NCI-H2081 (cell line): ENCODE measurements at places on chromosomes 11 and 22.

DNA sequence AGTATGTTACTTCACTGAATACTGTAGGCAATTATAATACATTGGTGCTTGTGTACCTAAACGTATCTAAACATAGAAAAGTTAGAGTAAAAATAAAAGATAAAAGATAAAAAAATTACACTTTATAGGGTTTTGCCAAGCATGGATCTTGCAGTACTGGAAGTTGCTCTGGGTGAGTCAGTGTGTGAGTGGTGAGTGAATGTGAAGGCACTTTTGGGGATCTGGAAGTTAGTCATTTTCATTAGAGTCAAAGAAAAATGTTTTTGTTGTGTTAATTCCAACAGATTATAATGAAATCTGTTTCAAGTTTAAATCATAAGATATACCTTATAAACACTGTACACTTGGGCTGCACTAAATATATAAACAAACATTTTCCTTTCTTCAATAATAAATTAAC, 3.3 kb downstream of the SLC22A25 start:
- DNase-seq: no peak

DNA sequence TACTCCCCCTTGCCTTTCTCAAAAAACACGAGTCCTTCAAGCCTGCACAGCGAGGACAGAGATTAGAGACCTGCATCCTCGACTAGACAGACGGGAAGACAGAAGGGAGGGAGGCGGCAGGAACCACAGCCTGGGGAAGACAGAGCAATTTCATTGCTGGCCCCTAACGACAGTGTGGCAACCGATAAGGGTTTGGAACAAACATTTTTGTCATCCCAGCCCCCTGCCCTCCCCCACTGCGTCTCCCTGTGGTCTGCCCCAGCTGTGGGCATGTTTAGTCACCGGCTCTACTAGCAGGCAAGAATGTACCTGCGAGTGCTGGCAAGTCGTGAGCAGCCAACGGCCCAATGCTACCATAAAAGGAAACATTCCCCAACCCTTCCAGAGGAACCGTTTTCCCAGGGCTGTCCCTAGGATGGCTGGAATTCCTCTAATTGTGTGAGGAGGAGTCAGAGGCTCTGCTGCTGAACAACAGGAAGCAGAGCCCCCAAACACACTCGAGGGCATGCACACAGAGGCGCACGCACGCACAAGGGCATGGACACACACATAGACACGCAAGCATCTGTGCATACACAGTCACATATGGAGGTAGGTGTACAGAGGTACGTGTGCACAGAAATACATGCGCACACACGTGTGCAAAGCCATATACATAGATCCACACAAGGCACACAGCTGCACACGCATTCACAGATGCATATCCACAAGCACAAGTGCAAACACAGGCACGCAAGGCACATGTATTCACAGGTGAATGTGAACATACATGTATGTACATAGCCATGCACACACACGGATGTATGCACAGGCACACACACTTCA, 58.3 kb downstream of the MYH9 start:
- DNase-seq: no peak

DNA sequence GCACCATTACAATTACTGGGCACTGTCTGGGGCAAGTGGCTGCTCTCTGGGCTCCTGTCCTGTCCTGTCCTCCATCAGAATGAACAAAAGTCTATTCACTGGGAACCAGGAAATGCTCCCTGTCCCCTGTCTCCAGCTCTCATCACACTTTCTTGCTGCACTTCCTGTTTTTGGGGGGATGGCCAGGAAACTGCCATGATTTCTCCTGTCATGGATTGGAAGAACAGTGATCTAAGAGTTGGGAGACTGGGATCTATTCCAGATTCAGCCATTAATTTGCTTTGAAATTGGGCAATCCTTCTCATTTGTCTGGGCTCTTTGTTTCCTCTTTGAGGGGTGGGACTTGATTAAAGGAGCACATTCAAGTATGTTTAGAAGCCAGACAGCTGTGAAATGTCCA, 61.4 kb upstream of the KIRREL3 start:
- peak; percentile 25 for DNase-seq

DNA sequence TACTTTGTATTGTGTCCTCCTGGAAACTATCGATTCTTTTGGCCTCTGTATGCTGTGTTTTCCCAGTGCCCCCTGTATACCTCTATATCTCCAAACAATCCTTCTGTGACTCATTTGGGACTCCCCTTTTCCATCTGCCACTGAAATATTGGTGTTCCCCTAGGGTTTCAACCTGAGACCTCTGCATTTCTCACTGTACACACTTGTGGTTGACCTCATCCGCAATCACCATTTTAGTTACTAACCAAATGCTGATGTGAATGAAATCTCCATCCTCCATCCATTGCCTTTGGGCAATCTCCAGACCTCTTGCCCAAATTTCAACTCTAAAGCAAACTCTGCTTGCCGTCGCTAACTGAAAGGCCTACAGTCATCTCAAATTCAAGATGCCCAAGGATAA, 190.6 kb upstream of the PLET1 start:
- no peak for DNase-seq

- DNase-seq: no peak
Measured at GRCh38 chr11:134610116-134610910, 198.3 kb upstream of the B3GAT1 start.

- no peak for DNase-seq
Measured at GRCh38 chr22:31094021-31094551, 13.0 kb downstream of the SMTN start.

- DNase-seq: peak; percentile 38
Measured at GRCh38 chr11:87454241-87454640, 416.5 kb downstream of the TMEM135 start.

- no peak for DNase-seq
Measured at GRCh38 chr22:17922925-17923903, 101.1 kb downstream of the MICAL3 start.

DNA sequence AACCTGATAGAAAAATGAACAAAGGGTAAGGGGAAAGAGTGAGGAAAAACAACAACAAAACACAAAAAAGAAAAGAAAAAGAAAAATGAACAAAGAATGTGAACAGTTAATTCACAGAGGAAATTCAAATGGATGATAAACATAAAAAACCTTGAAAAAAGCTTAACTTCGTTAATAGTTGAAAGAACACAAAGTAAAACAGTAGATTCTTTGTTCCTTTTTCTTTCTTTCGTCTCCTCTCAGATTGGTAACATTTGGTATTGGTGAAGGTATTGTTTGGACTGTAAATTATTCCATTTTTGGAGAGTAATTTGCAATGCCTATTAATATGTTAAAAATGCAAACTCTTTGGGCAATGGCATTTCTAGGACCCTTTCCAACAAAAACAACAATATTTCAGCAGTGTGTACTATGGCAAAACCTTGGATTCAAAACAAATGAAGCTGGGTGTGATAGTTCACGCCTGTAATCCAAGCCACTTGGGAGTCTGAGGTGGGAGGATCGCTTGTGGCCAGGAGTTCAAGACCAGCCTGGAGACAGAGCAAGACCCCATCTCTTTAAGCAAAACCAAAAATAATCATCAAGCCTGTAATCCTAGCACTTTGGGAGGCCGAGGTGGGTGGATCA, 3.3 kb upstream of the BACE1 start:
- DNase-seq: no peak

GRCh38 chr11:3632070-3632660, 9.6 kb downstream of the ART5 start:
- DNase-seq: no peak

GRCh38 chr22:50238755-50239154, 6.1 kb downstream of the TUBGCP6 start:
- no peak for DNase-seq

- DNase-seq: no peak
Measured at GRCh38 chr11:8838248-8838647, 72.7 kb upstream of the AKIP1 start.

DNA sequence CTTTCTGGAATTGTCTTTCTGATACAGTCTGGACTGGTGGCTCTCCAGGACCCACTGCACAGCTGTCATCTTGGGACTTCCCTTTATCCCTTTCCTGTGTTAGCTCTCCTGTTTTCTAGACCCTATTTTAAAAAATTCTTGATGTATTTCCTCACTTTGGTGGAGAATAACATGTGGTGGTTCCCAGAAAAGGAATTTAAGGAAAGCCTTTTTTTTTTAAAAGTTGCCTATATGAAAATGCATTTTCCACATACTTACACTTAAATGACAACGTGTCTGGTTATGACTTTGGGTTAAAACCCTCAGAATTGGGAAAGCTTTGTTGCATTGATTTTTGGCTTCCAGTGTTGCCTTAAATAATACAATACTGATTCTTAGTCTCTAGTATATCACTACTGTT, 400.7 kb downstream of the TMEM135 start:
- no peak for DNase-seq

DNA sequence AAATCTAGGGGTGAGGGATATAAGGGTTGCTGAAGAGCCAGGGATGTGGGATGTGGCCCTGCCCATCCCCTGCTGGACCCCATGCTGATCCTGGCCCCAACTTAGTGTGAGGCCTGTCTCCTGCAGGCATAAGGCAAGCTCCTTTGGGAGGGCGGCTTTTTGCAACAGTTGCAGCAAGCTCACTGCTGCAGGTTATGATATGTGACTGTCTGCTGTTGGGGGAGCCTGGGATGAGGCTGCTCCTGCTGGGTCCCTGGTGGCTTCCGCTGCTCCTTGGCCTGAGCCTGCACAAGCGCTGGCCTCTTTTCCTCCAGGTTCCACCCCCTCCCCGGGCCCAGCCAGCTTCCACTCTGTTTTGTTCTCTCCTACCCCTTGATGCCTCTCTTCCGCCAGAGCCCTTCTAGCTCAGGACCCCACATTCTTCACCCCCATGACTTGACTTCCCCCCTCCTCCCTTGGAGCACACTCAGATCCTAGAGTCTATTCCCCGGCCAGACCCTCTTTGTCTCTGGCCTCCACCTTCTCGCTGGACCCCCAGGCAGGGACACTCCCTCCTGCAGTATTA, 35.0 kb upstream of the SYT13 start:
- DNase-seq: no peak

GRCh38 chr22:17743661-17744411, 30.4 kb downstream of the BID start:
- DNase-seq: no peak

DNA sequence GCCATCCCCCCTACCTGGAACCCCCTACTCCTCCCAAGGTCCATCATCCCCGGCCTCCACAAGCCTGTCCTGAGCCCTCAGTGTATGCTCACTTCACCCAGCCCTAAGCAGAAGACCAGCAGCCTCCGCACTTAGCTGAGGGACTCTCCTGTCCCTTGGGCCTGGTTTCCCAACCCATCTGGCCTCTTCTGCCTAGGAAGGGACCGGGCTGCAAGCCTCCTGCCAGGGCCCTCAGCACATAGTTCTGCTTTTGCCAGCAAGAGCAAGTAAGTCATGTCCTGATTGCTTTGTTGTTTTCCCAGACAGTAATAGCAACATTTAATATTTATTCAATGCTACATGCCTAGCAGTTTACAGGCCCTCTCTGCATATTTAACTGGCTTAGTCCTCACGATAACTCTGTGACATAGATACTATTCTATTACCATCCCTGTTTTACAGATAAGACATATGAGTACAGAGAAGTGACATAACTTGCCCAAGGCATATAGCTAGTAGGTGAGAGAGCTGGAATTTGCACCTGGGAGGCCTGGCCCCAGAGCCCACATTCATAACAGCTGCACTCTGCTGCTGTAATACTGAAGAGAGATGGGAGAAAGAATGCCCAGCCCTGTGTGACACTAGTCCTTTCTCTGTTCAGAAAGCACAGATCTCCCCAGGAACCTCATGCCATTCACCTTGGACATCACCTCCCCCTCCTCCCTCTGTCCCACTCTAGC, 139.2 kb downstream of the PARVA start:
- DNase-seq: no peak

DNA sequence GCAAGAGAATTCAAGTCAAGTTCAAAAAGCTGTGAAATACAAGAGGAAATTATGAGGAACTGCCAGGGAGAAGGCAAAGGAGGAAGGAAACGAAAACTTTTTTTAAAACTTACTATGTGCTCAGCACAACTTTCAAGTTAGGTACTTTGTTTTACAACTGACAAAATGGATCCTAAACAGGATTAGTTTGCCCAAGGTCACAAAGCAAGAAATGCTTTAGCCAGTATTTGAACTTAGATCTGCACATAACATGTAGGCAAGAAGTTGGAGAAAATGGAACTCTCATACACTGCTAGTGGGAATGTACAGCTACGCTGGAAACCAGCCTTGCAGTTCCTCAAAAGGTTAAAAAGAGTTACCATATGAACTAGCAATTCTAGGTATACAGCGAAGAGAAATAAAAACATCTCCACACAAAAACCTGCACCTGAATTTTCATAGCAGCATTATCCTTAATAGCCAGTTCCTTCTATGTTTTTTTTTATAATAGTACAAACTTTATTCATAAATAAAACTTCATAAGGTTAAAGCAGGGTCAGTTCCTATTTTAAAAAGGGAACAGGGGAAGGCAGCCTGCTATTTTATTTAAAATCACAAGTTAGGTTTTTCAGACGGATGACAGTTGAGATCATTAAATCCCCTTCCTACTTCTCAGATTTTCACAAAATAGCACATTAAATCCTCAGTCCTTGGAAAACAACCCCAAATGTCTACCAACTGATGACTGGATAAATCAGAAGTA, 19.2 kb downstream of the DDX6 start:
- DNase-seq: no peak

- no peak for DNase-seq
Measured at GRCh38 chr11:64853709-64854108, 9.3 kb upstream of the CDC42BPG start.

GRCh38 chr11:113817162-113817561, 37.6 kb downstream of the CLDN25 start:
- no peak for DNase-seq

- DNase-seq: no peak
Measured at GRCh38 chr11:3375552-3375951, 3.4 kb downstream of the ZNF195 start.

DNA sequence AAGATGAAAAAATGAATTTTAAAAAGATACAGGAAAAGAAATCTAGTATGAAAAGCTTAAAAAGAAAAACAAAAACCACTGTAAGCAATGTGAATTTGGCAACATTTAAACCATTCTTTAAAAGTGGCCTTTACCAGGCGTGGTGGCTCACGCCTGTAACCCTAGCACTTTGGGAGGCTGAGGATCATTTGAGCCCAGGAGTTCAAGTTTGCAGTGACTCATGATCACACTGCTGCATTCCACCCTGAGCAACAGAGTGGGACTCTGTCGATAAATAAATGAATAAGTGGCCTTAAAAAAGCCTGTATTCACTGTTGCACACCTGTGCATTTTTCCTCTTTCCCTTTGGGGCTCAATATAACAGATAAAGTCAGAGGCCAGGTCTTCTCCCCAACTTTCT, 69.2 kb downstream of the RAB30 start:
- no peak for DNase-seq

DNA sequence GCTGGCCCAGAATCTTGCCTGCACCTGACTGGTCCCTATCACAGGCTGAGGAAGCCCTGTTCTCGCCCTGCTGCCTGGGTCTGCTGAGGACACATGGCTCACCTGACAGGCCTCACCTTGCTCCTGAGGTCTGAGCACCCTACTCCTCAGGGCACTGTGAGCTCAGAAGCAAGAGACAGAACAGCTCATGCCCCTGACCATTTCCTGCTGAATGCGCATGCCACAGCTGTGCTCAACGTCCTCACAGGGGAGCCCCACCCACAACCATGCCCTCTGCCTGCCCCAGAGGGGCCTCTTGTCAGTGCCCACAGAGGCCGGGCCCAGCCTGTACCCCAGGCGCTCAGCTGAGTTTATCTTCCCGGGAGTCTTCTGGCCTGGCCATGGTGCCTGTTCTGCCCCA, 2.8 kb upstream of the TSPO start:
- DNase-seq: no peak
